Stomach (tissue), 19 donors: ENCODE measurements at places on chromosomes 4 and X. TPM values are rescaled to one million over a fixed set of nuclear protein-coding genes. Genes with fewer than 3 reads are reported as not detected.
A peak's percentile ranks its signal among the peaks of the same experiment; 100 is the strongest.

The APLN gene
- total RNA-seq, result not detected

DNA sequence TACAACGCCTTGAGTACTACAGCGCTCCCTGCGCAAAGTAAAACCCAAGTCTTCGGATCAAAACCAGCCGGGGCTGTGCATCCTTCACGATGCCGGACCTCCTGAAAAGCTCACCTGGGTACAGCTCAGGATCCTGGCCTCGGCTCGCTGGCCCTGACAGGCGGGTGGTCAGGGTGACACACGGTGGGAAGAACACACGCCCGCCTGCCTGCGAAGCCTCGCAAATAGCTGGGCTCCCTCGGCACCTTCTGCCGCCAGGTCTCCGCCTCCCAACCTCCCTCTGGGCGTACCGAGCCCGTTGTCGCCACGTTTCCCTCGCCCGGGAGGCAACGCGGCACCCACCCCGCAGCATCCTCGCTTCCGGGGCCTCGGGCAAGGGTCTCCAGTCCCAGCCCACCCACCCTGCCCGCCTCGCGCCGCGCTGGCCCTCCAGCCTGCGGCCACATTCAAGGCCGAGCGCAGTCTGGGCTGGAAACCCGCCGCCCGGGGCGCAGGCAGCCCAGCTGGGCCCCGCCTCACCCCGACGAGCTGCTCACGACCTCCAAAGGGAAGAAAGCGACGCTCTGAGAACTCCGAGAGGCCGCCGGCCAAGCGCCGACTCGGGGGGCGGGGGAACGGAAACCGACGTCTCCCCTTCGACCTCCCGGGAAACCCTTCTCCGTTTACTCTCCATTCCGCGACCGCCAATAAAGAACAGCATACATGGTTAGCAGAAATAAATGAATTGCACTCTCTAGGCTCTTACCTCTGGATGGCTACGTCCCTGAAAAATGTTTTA, 511 bp downstream of the PPM1K start:
- no peaks in the 10 kb centered on the region for H3K27me3 ChIP-seq
- DNase-seq, result peak; percentile 91
- peak overlapping the region; percentile 97 for H3K27ac ChIP-seq
- peak overlapping the region; percentile 76 for H3K4me3 ChIP-seq
- no peaks in the 10 kb centered on the region for H3K36me3 ChIP-seq

GRCh38 chr4:142728233-142728632, 117.9 kb downstream of the INPP4B start:
- H3K4me3 ChIP-seq, result no peak overlapping the region
- no peaks in the 10 kb centered on the region for H3K4me1 ChIP-seq
- H3K36me3 ChIP-seq, result no peaks in the 10 kb centered on the region
- no peak overlapping the region for H3K27ac ChIP-seq
- H3K27me3 ChIP-seq, result no peaks in the 10 kb centered on the region

DNA sequence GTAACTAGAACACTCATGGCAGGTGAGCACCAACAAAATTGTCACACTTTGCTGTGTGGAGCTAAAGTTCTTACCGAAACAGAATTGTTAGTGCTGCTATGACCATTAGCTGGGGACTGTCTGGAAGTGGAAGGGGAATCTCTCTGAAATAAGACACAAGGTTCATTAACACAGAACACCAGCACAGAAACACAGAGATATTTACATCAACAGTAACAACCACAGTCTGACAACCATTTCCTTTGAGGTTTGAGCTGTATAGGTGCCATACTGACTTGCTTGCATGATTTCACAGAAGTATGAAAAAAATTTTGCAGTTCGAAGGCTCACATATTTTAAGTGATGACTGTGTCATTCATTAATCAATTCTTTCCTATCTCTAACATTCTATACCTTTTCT, 109.8 kb downstream of the NYX start:
- H3K36me3 ChIP-seq, result peaks cover 5% of the 10 kb centered on the region
- H3K4me1 ChIP-seq, result no peaks in the 10 kb centered on the region
- H3K27me3 ChIP-seq, result no peaks in the 10 kb centered on the region
- no peak overlapping the region for H3K27ac ChIP-seq

GRCh38 chr4:124846306-124846705, 133.8 kb upstream of the ANKRD50 start:
- no peaks in the 10 kb centered on the region for H3K36me3 ChIP-seq
- no peak for DNase-seq
- H3K27ac ChIP-seq, result no peak overlapping the region
- no peaks in the 10 kb centered on the region for H3K4me1 ChIP-seq
- no peaks in the 10 kb centered on the region for H3K27me3 ChIP-seq
- no peak overlapping the region for H3K4me3 ChIP-seq

GRCh38 chr4:55363691-55364351, 17.8 kb downstream of the SRD5A3 start:
- no peak overlapping the region for H3K4me3 ChIP-seq
- no peaks in the 10 kb centered on the region for H3K4me1 ChIP-seq
- no peaks in the 10 kb centered on the region for H3K27me3 ChIP-seq
- no peak overlapping the region for H3K27ac ChIP-seq
- DNase-seq, result no peak

DNA sequence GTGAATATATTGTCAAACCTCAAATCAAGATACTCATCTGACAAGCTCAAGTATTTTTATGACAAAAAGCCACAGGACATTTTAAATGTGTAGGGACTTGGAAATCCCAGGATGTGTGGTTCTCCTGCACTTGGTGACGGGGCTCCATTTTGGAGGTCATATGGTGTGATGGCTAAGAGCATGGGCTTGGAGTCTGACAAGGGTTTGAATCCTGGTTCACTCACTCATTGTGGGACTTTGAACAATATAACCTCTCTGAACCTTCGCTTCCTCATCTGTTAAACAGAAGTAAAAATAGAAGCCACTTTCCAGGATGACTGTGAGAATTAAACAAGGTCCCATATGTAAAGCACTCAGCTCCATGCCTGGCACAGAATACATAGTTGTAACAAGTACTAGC, 99.6 kb downstream of the SMIM20 start:
- no peaks in the 10 kb centered on the region for H3K36me3 ChIP-seq
- no peaks in the 10 kb centered on the region for H3K27me3 ChIP-seq
- H3K27ac ChIP-seq, result no peak overlapping the region

- no peak for DNase-seq
- H3K36me3 ChIP-seq, result no peaks in the 10 kb centered on the region
- no peaks in the 10 kb centered on the region for H3K4me1 ChIP-seq
- H3K4me3 ChIP-seq, result no peak overlapping the region
These were observed 4.4 kb downstream of the GABRE start for GRCh38 chrX:151970027-151970426.

DNA sequence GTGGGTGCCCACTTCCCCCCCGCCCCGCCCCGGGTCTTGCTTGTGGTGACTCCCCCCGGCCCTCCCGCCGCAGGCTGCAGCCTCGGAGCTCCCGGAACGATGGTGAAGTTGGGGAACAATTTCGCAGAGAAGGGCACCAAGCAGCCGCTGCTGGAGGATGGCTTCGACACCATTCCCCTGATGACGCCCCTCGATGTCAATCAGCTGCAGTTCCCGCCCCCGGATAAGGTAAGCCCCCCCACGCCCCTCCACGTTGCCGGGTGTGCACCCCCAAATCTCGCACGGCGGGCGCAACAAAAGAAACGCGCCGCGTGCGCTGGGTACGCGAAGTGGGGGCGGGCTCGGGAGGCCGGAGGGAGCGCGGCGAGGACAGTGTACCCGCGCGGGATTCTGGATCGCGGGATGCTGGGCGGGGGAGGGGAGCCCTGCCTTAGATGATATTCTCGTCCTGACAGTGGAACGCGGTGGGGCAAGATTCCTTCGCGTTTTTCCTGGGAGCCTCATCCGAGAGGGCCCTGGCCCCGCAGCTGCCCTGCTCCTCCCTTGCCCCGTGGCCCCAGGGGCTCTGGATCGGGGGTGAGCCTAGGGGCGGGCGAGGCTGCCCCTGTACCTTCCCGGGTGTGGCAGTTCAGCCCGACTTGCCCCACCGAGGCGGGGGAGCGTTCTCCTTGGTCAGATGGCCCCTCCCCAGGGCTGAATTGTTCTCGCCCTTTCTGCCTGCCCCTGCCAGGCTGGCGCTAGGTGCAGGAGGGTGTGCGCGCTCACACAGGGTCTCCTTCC, 819 bp downstream of the NSG1 start:
- peaks cover 20% of the 10 kb centered on the region for H3K4me1 ChIP-seq
- peak overlapping the region; percentile 61 for H3K4me3 ChIP-seq
- no peaks in the 10 kb centered on the region for H3K36me3 ChIP-seq
- DNase-seq, result no peak
- H3K27me3 ChIP-seq, result peaks cover 21% of the 10 kb centered on the region

DNA sequence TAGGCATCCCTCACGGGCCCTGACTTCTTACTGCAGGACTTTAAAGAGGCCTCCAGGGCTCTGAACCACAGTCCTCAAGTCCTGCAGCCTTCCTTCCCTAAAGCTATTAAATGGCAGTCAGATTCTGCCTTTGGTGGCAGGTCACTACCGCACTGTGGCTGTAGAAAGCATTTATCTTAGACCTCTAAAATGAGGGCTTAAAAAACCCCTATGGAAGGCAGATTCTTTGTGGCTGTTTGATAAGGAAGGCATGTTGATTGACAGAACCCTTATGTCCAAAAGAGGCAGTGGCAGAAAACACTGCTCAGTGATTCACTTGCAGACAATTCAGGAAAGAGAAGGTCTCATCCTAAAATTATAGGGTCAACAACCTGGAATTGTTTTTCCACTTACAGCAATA, 79.2 kb downstream of the FBXL5 start:
- H3K4me3 ChIP-seq, result no peak overlapping the region
- H3K36me3 ChIP-seq, result peaks cover 7% of the 10 kb centered on the region
- no peak overlapping the region for H3K27ac ChIP-seq
- no peak for DNase-seq
- H3K4me1 ChIP-seq, result no peaks in the 10 kb centered on the region

GRCh38 chr4:121168446-121169281, 4.5 kb upstream of the TNIP3 start:
- DNase-seq, result no peak
- no peaks in the 10 kb centered on the region for H3K36me3 ChIP-seq
- H3K27me3 ChIP-seq, result no peaks in the 10 kb centered on the region

- no peak overlapping the region for H3K27ac ChIP-seq
- H3K4me3 ChIP-seq, result no peak overlapping the region
- no peak for DNase-seq
- H3K27me3 ChIP-seq, result no peaks in the 10 kb centered on the region
These were observed 61.0 kb downstream of the ANXA3 start for GRCh38 chr4:78612398-78613178.

GRCh38 chr4:1579001-1579900, 104.9 kb downstream of the FAM53A start:
- DNase-seq, result peak; percentile 83
- H3K4me1 ChIP-seq, result peaks cover 22% of the 10 kb centered on the region
- no peaks in the 10 kb centered on the region for H3K36me3 ChIP-seq
- peak overlapping the region; percentile 71 for H3K27ac ChIP-seq

The CPXCR1 gene
- not detected for total RNA-seq

DNA sequence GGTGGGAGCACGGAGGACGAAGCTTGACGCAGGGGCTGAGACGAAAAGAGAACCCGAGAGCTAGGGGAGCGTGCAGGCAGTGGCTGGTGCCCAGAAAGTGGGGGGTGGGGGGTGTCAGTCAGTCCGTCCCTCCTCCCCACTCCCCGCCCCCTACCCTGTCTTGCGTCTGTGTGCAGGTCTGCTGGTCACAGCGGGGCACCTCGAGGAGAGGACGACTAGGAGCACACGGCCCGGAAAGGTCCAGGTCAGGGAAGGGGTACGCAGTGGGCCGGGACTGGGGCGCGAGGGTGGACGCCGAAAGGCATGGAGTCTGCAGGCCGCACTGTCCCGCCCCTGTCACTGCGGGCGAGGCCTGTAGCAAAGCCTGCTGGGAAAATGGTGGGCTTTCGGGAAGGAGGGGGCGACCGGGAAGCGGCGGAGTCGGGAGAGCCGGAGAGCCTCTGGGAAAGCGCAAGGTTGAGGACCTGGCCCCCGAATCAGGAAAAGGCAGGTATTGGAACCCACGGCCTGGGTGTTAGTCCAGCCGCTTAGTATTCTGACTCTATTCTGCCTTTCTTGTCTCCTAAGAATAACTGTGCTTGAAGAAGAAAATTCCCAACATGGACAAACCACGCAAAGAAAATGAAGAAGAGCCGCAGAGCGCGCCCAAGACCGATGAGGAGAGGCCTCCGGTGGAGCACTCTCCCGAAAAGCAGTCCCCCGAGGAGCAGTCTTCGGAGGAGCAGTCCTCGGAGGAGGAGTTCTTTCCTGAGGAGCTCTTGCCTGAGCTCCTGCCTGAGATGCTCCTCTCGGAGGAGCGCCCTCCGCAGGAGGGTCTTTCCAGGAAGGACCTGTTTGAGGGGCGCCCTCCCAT, 769 bp downstream of the TCEAL1 start:
- no peaks in the 10 kb centered on the region for H3K36me3 ChIP-seq
- H3K27ac ChIP-seq, result peak overlapping the region; percentile 90
- peak; percentile 40 for DNase-seq
- peak overlapping the region; percentile 62 for H3K4me3 ChIP-seq
- H3K27me3 ChIP-seq, result no peaks in the 10 kb centered on the region
- H3K4me1 ChIP-seq, result peaks cover 18% of the 10 kb centered on the region
